D341Med (cell line): ENCODE measurements at places on chromosomes 11 and 22.

DNA sequence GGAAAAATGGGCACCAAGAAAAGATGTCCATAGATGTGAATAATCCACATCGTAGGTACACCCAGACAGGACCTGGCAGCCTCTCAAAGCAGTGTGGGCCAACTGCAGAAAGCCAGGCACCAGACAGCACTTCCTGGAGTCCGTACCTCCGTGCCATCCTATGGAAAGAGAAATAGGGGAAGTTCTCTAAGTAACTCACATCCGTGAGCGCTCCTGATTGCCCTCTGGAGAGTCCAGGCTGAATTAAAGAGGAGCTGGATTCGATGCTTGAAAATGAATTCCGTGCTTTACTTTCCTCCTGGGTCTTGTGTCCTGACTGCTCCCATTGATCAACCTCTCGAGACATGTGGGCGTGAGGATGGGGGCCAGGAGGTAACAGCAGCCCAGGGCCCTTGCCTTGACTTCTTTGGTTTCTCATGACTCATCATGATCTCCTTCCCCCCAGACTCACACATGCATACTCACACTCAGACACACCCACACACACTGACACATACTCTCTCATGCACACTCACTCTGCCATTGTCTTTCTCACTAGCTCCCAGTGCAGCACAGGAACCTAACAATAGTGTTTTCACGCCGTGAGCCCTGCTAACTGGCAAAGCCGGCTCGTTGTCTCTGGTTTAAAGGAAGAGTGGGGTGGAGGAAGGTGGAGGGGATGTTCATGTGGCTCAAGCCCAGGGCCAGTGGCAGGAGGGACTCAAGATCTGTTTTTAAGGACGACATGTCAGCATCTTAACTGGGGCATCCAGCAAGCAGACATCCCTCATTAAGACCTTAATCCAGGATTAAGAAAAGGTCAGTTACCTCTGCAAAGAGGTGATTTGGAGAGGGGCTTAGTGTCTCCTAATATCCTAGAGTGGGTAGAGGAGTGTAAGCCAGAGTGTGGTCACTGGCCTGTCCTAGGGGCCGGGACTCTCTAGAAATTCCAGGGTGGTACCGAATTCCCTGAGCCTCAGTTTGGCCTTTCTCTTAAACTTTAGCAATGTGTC lies 104.2 kb downstream of the SCN3B start:
- no peak for DNase-seq

DNA sequence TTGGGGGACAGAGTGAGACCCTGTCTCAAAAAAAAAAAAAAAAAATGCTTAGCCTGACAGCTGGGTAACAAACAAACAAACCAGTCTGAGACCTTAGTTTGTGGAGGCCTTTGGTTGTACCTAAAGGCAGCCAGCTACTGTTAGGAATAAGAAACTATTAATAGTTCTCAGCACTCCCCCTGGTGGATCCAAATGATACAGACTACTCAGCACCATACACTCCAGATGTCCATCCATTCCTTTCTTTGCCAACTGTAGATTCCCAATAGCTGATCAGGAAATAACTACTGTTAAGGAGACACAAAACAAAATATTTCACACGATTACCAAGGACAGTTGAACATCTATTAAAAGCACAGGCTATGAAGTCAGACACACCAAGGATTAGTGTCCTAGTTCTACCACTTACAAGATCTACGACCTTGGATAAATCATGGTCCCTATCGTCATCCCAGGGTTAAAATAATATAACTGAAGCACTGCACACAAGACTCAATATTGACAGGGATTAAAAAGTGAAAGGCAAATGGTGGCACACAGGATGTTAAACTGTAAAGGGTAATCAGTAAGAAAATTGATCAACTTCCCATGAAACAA lies 17.2 kb downstream of the CLDN25 start:
- DNase-seq: peak; percentile 63

- DNase-seq: no peak
Observed at GRCh38 chr11:92224054-92224406, 588 bp upstream of the FAT3 start.

DNA sequence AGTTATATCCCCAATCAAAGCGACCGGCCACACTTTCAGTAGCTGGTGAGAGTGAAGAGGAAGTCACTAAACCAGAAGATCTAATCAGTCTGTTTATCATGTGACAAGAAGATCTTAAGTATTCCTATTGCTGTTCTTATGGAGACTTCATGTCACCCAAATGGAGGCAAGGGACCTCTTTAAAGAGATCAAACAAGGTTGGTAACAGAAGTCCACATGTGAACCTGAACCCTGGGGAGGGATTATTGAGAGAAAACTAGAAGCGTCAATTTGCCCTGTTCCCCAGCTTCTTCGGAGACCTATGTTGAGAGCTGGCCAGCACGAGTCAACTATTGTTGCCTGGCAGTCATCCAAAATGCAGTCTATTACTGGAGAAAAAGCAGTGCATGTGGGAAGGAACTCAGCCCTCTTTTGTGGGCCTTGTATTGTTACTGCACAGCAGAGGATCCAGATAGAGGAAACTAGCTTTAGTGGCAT lies 76.9 kb upstream of the CTSC start:
- DNase-seq: no peak

- no peak for DNase-seq
Observed at GRCh38 chr11:15943418-15944197, 412.7 kb downstream of the SOX6 start.

DNA sequence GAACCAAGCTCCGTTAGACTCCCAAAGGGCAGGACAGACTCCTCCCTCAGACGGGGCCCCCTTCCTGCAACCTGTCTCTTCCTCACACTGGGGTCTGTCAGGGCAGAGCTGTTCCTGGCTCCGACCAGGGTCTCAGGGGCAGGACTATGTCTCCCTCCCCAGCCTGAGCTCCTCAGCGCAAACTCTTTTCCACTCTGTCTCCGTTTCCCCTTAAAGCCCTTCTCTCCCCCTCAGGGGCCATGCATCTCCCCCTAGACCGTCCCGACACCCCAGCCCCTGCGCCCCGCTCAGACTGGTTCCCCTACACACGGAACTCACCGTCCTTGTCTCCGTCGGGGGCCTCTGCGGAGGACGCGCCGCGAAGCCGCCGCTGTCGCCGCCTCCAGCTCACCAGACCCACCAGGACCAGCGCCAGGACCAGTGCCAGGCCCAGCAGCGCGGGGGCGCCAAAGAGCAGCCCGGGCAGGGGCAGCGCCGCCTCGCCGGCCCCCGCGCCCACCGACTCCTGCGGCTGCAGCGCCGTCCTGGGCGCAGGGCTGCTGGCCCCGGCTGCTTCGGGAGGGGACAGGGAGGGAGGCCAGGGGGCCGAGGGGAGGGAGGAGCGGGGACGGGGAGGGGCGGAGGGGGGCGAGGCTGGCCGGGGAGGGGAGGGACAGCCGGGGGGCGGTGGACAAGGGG lies 684 bp downstream of the TNFRSF13C start:
- peak; percentile 89 for DNase-seq
